ENCODE measurements at places on chromosomes 2 and 18.

GRCh38 chr2:143030127-143030526 is 99.1 kb upstream of the ARHGAP15 start:
- DNase-seq: no peak

GRCh38 chr2:128162266-128162665 is 71.3 kb downstream of the UGGT1 start:
- DNase-seq: no peak

DNA sequence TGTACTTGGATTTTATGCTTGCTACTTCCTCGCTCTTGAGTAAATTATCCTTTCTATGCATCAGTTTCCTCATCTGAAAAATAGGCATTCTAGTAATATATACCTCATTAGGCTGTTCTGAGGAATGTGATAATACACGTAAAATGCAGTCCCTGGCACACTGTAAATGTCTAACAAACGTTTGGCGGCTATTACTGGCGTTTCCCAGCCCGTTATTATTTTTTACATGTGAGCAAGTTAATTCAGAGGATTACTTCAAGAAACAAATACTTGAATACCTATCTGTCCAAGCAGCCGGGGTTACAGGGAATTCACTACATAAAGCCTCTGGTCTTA is 586 bp upstream of the C2orf49 start:
- no peak for DNase-seq

DNA sequence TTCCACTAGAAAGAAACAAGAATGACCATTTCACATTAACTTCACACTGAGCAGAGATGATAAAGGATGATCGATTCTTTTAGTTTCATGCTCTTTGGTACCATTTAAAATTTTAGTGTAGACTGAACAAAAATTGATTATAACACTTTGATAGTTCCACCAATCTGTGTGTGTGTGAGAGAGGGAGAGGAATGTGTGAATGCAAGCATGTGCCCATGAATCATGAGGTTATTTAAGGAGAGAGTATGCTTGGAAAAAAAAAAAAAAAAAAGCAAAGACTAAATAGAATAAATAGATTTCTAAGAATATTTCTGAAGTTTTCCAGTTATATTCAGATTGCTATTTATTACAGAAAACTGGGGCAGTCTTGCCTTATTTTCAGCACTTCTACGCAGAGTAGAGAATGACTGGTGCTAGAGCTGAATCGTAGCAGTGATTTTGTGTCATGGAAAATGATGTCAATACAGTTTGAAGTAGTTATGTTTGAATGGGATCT is 900.8 kb downstream of the SLC4A3 start:
- peak; percentile 44 for DNase-seq

DNA sequence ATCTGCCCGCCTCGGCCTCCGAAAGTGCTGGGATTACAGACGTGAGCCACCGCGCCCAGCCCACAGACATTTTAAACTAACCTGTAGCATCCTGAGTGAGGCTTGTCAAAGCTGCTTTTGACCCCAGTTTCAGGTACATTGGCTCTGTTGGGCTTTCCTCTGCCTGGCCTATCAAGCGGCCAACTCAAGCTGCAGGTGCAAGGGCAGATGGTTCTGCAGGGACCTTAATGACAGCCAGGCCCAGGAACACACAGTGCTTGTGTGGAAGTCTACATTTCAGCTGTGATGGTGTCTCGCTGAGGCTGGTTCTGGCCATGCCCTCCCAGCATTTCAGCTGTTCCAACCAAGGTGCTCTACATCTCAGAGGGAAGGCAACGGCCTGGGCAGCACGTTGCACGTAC is 18.4 kb downstream of the INPP4A start:
- DNase-seq: no peak
